Thoracic aorta (tissue), 2 donors: ENCODE measurements at places on chromosomes 11 and 22. TPM values are rescaled to one million over a fixed set of nuclear protein-coding genes. Genes with fewer than 3 reads are reported as not detected.

- DNase-seq, result no peak
Measured at GRCh38 chr11:116189408-116190170, 583.2 kb downstream of the BUD13 start.

DNA sequence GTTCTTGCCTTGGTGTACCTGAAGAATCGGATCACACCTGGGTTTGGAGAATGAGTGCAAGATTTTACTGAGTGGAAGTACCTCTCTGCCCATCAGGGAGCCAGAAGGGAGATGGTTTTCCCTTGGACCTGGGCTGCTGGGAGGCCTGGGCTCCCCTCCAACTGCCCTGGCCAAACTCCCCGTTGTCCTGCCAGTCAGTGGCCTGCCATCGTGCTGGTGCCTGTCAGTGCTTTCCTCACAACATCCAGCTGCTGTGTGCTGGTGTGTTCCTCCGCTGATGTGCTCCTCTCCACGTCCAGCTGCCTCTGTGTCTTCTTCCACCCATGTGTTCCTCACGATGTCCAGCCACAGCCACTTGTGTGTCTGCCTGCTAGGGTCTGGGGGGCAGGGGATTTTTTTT, 87.9 kb upstream of the CLPB start:
- DNase-seq, result no peak

DNA sequence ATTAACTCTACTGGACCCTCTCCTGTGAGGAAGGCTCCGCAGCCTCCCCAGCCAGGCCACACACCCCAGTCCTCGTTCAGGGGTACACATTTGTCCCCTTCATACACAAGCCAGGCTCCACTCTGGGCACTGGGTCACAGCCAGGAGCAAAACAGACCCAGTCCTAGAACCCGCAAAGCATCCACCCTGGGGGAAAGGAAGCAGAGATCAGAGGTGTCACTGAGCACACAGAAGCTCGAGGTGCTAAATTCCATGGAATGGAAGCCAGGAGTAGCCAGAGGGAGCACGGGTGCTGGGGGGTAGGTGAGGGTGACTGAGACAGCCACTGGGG, 43.6 kb upstream of the TH start:
- no peak for DNase-seq

DNA sequence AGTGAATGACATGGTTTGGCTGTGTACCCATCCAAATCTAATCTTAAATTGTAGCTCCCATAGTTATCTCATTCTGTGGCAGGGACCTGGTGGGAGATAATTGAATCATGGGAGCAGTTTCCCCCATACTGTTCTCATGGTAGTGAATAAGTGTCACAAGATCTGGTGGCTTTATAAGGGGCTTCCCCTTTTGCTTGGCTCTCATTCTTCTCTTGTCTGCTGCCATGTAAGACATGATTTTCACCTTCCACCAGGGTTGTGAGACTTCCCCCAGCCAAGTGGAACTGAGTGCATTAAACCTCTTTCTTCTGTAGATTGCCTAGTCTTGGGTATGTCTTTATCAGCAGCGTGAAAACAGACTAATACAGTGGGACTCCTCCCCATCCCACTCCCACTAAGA, 11.1 kb downstream of the OR5A2 start:
- no peak for DNase-seq

- no peak for DNase-seq
Measured at GRCh38 chr22:49433717-49434611, 393.7 kb downstream of the BRD1 start.

Gene ACO2
- total RNA-seq, result 52.1 TPM

- no peak for DNase-seq
Measured at GRCh38 chr11:87600938-87601337, 563.2 kb downstream of the TMEM135 start.

- no peak for DNase-seq
Measured at GRCh38 chr11:34640050-34640923, 19.4 kb downstream of the EHF start.

Gene CNIH2
- total RNA-seq, result not detected

GRCh38 chr11:2592559-2593392, 107.0 kb downstream of the KCNQ1OT1 start:
- DNase-seq, result no peak

DNA sequence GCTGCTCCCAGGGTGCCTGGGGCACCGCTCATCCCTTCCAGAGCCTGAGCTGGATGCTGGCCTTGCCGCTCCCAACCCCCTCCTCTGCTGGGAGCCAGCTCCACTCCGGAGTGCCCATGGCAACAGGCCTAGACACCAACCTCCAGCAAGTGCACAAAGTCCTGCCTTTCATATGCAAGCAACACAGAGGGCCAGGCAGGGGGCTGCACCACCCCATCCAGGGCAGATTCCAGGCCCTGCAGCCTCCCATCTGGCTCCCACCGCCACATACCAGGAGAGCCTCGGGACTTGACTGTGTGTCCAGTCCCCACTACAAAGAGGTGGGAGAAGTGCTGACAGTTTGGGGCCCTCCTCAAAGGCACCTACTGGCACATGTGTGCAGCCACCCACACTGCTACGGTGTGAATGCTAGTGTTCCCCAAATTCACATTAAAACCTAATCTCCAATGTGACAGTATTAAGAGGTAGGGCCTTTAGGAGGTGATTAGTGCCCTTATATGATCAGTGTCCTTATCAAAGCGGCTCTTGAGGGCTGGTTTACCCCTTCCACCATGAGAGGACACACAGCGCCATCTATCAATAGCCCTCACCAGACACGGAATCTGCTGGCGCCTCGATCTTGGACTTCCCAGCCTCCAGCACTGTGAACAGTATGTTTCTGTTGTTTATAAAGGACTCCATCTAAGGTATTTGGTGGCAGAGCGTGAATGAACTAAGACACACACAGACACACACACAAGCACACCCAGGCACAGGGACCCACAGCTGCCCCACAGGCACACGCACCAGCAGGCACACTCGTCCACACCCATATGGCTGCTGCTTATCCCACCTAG, 16.2 kb downstream of the ARVCF start:
- DNase-seq, result no peak

GRCh38 chr22:38415046-38415445, 40.0 kb downstream of the KCNJ4 start:
- DNase-seq, result no peak

GRCh38 chr11:111975076-111975806, 38.1 kb downstream of the DIXDC1 start:
- no peak for DNase-seq

- DNase-seq, result no peak
Measured at GRCh38 chr22:39449708-39450107, 7.1 kb upstream of the MGAT3 start.

Gene KDM4E
- total RNA-seq, result not detected

DNA sequence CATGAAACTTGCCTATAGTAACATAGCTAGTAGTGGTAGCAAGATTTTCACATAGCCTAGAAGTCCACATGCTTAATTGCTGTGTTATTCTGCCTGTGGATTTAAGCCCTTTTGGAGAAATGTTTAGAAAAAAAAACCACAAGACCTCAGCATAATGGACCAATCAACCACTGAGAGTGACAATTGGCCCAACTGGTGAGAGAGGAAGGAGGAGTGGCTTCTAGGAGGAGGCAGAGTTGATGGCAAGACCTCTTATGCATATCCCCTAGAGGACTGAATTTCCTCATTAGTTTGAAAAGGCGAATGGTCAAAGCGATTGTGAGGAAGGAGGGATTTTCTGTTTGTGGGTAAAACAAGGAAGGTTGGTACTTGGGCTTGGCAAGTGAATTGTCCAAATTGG, 30.6 kb downstream of the NNMT start:
- no peak for DNase-seq

Gene ROM1
- 11.4 TPM for total RNA-seq

GRCh38 chr11:133790995-133791394, 54.3 kb downstream of the SPATA19 start:
- no peak for DNase-seq

Gene LARGE2
- 3.1 TPM for total RNA-seq
